Suppressor macrophage (primary cell): ENCODE measurements at places on chromosomes 6 and 20.
A peak's percentile ranks its signal among the peaks of the same experiment; 100 is the strongest.

- peak; percentile 42 for DNase-seq
These were observed 810 bp downstream of the MRPL18 start for GRCh38 chr6:159790956-159791598.

GRCh38 chr20:56431471-56431870 is 19.4 kb downstream of the CASS4 start:
- DNase-seq = no peak

DNA sequence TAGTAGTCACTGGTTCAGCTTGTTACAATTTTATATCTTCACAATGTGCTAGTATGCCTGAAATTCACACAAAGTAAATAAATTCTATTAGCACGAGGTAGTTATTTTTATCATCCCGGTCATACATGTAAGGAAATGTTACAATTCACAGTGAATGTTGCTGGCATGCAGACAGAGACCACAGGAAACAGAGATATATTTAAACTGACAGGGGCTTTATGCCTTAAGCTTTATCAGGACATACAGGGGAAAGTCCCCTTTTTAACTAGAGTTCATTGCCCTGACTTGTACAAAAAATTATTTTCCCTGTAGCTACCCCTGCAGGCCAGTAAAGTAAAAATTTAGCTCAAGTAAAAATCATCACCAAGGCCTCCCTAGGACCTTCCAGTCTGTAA is 712.0 kb upstream of the NRSN1 start:
- DNase-seq = no peak

GRCh38 chr6:163637524-163637923 is 223.0 kb downstream of the QKI start:
- no peak for DNase-seq

DNA sequence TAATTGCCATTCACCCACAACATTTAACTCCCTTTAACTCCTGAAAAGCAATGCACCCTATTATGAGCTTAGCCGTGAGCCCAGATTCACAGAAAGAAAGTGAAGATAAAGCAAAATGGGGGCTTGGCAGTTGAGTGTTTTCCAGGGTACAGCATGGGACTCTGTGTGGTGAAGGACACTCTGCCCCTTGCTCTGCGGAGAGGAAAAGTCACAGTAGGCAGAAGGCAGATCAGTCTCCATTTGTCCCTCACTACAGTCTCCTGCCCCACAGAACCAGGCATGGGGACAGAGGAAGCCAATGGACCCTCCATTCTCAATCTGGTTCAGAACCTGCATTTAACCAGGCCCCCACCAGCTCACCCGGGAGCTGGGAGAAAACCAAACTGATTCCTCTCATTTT is 30.8 kb upstream of the SH3BGRL2 start:
- DNase-seq = no peak

GRCh38 chr6:159494586-159494972 is 198.5 kb downstream of the SOD2 start:
- DNase-seq = no peak
